Fibroblast of skin of scalp (primary cell): ENCODE measurements at places on chromosomes 7 and 10.

- no peak for DNase-seq
Measured at GRCh38 chr10:122044045-122044661, 55.2 kb downstream of the TACC2 start.

DNA sequence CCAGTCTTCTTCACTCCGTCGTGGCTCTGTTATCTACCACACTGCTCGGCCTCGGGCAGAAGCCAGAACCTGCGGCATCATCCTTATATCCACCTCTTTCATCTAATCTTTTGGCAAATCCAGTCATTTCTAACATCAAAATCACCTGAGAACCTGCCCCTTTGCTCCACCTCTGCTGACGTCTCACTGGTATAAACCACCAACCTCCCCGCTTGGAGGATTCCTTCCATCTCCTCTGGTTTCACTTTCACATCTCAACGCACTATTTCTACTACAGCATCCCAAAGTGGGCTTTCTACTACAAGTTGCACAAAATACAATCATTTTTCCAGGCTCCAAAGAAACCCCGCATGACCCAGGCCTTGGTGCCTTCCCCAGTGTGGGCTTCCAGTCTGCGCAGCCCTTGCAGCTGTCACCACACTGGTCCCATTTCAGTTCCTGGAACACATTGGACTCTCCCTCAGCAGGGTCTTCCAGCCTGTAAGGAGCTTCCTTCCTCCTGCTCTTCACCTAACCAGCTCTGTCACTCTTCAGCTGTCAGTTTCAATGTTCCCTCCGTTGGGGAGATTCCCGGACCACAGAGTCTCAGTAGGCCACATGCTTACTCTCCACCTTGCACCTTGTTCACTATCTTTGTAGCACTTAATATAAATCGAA is 85.0 kb downstream of the PRKCQ start:
- DNase-seq, result no peak

DNA sequence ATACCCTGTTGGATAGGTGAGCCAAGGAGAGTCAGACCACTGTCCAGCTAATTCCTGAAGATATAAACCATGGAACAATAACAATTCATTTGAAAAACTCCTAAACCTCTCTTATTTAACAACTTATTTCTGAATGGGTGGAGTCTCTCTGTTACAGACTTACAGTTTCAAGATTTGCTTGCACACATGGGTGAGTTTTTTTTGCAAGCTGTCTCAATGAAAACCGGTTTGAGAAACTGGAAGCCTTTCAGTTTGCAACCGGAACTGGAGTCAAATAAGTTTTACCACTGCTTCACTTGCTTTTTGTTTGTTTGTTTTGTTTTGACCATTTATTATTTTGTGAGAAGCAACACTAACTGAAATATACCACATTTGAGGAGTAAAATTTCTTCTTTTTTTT is 243.8 kb downstream of the MTERF1 start:
- no peak for DNase-seq

GRCh38 chr7:155545348-155545747 is 1.0 kb downstream of the CNPY1 start:
- no peak for DNase-seq

- DNase-seq, result no peak
Measured at GRCh38 chr7:28018020-28018419, 162.6 kb downstream of the JAZF1 start.

DNA sequence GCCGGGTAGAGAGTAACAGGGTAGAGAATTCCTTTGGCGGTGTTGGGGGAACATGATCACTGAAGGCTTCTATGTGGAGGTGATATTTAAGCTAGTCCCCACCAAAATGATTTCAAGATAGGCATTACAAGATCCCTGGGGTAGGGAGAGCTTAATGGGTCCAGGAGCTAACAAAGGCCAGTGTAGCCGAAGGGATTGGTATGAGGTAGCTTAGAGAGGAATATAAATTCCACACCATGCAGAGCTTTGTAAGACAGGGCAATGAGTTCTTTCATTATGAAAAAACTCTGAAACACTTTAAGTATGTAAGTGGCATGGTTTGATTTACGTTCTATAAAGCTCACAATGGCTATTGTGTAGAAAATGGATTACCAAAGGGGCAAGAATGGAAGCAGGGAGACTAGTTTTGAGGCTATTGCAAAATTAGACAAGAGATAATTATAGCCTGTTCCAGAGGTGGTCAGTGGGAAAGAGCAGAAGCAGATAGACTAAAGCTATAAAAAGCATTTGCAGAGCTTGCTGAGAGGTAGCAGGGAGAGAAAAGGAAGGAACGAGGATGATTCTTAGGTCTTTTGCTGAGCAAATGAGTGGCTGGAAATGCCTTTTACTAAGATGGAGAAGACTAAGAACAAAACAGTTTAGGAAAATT is 119.7 kb upstream of the SLC25A13 start:
- DNase-seq, result no peak

DNA sequence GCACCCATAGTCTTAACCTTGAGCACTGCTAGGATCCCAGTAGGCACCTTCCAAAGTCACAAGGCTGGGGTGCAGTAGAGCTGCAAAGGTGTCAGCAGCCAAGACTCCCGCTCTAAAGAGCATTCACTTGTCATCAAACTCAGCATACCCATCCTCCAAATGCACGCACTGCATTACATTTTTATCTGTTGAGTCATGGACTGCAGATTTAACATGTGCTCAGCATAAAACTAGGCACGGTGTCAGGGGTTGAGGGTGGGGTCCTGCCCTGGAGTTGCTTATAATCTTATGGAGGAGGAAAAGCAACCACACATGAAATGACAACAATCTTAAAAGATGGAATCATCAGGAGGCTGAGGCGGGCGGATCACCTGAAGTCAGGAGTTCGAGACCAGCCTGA is 102.6 kb downstream of the PARP12 start:
- peak; percentile 41 for DNase-seq

DNA sequence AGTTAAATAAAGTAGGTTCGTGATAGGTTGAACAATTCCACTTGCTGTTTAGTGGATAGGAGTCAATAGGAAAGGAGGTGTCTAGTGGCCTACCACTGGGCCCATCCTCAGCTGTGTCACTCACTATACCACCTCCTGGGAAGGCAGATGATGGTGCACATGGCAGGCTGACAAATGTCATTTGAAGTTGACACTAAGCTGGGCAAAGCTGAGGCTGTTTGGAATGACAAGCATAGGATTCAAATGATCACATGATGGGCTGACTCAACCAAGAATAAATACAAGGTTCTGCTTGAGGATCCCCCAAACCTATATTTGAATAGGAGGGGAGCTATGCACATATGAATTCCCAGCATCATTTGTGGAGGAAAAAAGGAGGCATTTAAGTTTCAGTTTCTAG is 489.8 kb downstream of the RPS24 start:
- no peak for DNase-seq

DNA sequence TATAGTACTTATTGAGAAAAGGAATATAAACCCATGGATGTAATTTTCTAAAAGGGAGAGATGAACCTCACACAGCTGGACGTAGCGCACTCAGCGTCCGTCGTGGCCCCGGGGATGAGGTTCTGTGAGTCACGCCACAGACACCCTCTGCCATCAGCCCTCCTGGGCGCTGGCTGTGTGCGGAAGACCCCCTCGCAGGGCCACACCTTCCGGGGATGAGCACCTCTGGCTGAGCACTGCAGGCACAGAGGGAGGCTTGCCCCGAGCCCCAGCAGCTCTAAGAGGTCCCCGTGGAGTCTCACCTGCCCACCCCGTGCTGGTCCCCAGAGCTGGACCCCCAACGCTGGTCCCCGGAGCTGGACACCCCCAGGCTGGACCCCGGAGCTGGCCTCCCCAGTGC is 215.8 kb downstream of the PTPRN2 start:
- no peak for DNase-seq

- DNase-seq, result peak; percentile 97
Measured at GRCh38 chr10:33237736-33238624, 96.5 kb downstream of the NRP1 start.

- DNase-seq, result peak; percentile 1
Measured at GRCh38 chr10:80945264-80945880, 407.7 kb downstream of the SH2D4B start.
